Erythroblast (primary cell): ENCODE measurements at places on chromosomes 4 and X.
A peak's percentile ranks its signal among the peaks of the same experiment; 100 is the strongest.

- DNase-seq, result no peak
These were observed 69.4 kb upstream of the ZNF518B start for GRCh38 chr4:10526429-10527222.

- DNase-seq, result no peak
These were observed 25.3 kb upstream of the S100P start for GRCh38 chr4:6668391-6668790.

DNA sequence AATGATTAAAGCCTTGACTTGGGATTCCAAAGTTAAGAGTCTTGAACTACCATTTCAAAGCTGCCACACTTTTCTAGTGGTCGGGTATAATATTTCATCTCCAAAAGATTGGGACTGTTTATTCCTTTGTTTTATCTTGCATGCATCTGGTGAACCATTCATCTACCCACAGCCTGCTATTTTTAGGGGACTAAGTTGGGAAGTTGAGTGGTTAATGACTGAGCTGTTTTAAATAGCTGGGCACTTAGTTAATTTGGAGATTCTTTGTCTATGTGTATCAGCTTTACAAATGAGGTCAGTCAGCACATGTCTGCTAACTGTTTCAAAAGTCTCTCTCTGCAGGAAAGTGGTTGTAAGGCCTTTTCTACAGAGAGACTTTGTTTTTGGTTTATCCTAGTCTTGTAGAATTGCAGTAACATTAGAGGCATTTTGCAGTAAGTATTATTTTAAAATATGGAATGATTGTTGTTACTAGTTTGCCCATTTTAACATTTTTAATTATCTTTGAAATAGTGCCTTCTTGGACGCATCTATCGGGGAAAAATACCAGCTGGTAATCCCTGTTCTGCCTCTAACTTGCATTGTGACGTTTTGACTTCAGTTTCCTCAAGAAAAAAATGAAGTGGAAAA is 8.2 kb downstream of the BMP2K start:
- DNase-seq, result peak; percentile 44

DNA sequence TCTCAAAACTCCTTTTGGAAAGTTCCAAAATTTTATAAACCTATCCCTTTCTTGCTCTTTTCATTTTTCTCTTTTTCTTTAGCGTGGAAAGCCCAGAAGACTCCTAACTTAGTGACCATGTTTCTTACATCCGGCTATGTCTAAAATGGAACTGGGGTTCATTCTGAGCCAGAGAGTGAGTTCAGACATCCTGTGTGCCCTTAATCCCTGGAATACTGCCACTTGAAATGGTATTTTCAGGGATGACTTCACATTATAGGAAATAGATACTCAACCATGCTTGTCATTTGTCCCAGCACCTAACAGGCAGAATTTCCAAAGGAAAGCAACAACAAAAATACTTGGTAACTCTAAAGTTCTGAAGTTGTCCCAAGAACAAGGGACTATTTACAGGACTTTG is 379.6 kb downstream of the ARHGAP24 start:
- no peak for DNase-seq

DNA sequence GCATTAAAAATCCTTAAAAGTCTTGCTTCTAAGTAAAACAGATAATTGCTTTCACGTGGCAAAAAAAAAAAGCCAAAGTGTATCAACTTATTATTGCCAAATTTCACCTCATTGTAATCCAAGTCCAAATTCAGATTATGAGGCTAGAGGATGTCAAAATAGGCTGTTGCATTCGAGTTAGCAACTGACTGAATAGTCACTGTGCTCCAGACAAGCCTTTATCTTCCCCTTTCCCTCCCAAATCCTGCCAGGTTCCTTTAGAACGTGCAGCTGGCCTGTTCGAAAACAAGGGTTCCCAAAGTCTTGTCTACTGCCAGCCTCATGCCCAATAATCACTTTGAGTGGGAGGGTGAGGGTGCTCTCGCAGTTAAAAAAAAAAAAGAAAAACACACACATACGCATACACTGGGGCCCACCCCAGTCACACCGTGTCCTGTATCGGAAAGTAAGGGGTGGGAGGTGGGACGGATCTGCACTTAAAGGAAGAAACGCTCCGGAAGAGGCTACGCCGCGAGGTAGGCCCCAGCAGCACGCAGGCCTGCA is 603 bp downstream of the MAD2L1 start:
- DNase-seq, result no peak

GRCh38 chrX:151801980-151802379 is 67.4 kb downstream of the CNGA2 start:
- no peak for DNase-seq

- DNase-seq, result no peak
These were observed 98.2 kb upstream of the NRK start for GRCh38 chrX:105723966-105724735.

DNA sequence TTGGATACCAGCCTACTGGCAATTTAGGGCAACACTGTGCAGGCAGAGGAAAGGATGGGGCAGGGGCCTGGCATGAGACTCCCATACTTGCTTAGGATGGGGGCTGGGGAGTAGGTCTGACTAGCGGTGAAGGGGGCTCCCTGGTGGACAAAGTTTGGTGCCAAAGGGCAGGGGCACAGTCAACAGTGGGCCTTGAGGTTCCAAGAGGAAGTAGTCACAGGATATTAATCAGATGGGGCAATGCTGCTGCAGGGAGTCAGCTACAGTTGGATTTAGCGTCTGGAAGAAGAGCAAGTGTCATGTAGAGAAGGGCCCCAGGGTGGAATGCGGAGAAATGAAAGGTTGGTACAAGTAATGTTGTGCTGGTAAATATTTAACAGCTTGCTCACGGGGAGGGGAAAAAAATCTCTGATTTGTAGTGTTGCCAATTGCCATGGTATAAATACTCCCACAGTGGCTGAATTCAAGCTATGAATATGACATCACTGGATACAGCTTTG is 139.4 kb downstream of the PJA1 start:
- no peak for DNase-seq

DNA sequence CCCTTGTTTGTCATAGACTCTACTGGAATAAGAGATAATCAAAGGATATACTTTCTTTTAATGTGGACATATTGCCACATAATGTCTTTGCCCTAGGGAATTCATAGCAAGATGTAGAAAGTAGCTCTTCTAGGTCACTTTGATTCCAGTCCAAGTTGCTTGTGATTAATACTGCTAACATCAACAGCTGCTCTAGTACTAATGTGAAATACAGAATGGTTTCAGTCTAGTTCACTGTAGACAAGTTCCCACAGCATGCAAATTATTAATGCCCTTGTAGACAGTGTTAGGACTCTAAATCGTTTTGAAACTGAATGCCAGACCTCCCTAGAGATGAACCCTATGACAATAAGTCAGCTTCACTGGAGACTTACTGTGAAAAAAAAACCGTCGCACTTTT is 494.6 kb upstream of the ATOH1 start:
- no peak for DNase-seq

- DNase-seq, result no peak
These were observed 283.9 kb upstream of the FGF13 start for GRCh38 chrX:138995458-138995857.

- no peak for DNase-seq
These were observed 31.8 kb upstream of the MTM1 start for GRCh38 chrX:150536455-150537116.

GRCh38 chrX:105658136-105658535 is 164.2 kb upstream of the NRK start:
- DNase-seq, result no peak

DNA sequence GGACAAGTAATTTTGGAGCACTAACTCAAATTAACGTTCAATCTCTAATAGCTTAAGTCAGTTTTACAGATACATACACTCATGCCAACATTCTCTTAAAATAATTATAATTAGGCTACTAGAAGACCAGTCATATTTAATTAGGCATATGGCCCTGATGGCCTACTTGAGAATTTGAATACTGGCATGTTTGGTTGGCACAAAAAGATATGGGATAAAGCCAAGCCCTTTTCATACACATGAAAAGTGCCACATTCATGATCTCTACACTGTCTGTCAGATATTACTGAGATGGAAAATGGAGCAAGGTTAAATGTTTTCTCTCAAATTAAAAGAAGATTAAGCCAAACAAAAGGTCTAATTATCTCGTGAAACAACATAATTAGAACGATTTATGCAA is 1091.0 kb downstream of the C4orf33 start:
- no peak for DNase-seq

DNA sequence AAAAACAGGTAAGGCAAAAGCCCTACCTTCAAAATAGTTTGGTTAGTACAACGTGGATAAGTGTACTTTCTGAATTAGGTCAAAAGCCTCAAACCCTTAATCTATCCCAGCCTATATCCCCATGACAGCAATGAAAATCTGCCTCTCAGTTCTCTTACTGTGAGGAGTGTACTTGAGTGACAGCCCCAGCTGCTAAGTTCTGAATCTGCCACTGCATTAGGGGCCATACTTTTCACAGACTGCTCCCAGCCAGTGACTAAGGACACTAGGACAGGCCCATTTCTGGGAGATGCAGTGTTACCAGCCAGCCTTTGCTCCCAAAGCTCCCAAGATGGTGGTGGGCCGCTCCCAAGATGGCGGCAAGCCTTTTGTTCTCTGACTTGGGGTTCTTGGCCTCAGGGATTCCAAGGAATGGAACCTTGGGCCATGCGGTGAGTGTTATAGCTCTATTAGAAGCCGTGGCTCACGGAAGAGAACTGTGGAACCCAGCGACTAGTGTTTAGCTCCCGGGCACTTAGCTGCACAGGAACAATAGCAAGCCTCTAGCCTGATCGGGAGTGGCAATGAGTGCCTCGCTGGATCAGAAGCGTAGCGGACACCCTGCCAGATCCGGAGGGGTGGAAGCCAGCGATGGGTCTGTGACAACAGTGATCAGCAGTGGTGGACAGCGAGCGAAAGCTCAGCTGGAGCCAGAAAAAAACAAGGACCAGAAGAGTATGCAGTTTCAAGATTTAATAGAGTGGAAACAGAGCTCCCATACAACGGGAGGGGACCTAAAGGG is 175.6 kb upstream of the NRK start:
- DNase-seq, result no peak

GRCh38 chr4:89486042-89486441 is 178.4 kb upstream of the GPRIN3 start:
- DNase-seq, result peak; percentile 11

GRCh38 chrX:29561417-29561816 is 653.9 kb upstream of the MAGEB2 start:
- DNase-seq, result no peak

DNA sequence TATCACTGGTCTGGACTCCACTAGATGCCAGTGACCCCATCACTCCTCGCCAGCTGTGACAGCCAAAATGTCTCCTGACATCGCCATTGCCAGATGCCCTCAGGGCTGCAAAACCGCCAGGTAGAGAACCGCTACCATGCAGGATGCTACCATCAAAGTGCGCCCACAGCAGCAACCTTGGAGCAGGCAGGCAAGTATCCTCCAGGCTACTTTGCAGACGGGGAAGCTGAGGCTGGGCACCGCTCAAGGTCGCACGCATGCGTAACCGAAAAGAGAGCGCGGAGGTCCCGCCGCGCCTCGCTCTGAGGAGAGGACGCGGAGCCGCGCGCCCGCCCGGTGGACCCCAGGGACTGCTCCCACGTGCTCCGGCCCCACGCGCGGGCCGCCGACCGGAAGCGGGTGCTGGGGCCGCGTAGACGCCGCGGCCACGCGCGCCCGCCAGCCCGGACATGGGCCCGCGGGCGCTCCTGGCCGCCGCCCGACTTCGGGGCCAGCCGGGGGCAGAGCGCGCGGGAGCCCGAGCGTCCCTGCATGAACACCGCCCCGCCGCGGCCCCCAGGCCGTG is at the start of gene STS:
Gene STS (plus strand): TSS at position 300 of the 565 bp plus-strand sequence. CDS start 105,488 bp downstream, outside the sequence.
- peak; percentile 61 for DNase-seq

- DNase-seq, result no peak
These were observed 22.6 kb downstream of the SLC25A4 start for GRCh38 chr4:185165605-185166063.

DNA sequence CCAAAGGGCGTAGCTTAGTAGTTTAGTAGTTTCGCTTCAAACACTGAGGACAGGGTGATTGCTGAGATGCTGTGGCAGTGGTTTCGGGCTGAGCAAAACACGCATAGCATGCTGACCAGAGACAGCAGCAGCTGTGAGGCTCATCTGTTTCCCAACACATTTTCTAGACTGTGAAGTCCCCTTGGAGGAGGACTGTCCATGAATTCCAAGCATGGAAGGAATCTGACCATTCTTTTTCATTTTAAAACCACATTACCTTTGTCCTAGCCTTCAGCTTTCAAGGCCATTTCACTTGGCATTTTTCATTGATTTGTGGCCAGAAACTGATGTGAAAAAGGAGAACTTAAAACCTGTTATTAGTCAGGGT is 240.9 kb downstream of the PALLD start:
- no peak for DNase-seq
